ENCODE measurements at places on chromosomes 7 and 10.

GRCh38 chr7:55083206-55083605, 64.4 kb downstream of the EGFR start:
- no peak for DNase-seq

DNA sequence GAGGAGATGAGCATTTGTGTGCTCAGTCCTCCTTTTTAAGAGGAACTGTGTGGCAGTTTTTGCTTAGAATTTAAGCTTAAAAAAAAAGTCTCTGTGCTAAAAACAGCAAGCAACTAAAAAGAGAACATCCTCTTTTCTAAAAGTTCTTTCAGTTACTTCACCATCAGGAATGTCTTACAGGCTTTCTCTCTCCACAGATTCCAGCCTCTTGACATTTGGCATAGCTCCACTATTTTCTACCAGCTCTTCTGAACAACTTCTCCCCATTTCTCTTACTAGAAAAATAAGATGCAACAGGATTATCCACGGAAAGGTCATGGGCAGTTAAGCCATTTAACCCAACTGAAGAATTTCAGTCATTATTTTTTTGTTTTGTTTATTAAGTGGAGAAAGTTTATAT, 13.2 kb downstream of the PCLO start:
- DNase-seq = no peak

DNA sequence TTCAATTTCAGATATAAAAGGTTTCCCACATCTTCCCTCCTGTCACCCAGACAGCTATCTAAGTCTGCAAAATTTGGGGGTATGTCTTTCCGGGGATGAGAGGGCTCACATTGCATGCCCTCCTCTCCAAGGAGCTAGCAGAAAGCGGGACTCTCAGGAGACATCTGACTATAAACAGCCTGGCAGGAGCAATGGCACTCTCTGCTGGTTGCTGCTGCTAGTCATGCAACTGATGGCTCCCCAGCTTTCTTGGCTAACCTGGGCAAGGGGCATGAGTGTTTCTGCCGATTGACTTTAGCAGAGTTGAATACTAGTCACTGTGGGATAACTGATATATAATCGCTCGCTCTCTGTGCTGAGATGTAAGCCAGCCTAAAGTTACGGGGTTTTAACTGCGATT, 12.0 kb downstream of the TBX20 start:
- DNase-seq = no peak

DNA sequence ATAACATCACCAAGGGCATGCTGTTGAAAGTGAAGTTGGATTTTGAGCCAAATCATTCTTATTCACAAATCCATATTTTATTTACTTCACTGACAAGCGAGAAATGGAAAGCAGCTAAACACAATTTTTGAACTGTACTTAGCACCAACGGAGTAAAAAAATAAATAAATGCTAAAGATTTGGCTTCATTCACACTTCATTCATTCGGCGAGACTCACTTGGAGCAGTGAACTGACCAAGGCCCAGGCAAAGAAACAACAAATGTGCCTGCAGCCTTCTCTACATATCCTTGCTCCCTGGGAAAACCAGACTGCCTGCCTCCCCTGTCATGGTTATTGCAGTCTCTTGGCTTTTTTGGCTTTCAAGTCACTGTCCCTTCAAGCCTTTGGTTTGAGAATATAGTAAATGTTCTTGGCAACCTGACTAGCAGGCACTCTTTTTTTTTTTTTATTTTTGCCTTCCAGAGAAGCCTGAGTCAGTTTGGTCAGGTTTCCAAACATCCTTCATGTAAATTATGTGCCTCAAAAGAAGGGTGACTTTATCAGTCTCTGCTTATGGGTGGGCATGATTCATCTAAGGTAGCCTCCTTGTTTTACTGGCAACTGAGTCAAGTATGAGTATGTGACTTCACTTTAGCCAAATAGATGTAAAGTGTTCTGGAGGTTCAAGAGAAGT, 177.6 kb upstream of the MEOX2 start:
- no peak for DNase-seq

DNA sequence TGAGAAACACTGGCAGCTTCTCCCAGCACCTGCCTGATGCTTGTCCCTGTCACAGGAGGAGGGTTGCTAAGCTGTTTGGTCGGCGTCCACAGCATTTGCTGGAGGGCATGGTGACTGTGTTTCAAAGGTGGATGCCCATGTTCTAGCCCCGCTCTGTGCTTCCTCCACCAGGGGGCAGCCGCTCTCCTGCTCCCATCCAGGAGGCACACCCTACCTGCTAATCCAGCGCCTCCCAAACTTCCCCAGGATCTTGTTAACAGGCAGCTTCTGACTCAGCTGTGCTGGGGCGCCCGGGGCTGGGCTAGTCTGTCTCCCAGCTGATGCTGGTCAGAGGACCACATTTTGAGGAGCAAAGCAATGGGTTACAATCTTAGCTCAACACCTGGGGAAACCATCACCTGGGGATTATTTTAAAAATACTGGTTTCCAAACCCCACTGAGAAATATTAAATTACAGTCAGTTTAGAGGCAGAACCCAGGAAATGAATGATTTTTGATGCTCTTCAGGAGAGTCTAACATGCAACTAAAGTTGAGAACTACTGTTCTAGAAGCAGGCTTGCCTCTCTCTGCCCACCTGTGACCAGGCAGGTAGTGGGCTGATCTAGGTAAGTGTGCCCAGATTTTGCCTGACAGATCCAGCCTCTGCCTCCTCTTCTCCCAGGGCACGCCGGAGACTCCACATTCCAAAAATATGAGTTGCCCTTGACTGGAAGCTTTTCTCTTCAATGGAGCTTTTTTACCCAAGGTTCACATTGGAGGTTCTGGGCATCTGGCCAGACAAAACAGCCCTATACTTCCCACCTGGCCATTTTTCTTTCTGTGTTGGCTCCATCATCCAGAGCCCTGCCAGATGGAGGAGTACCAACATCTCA, 92.7 kb upstream of the GPR26 start:
- no peak for DNase-seq

Measured in GM12892 (cell line).